Nucleus accumbens (tissue), 56 donors: ENCODE measurements at places on chromosomes 4 and X.
A peak's percentile ranks its signal among the peaks of the same experiment; 100 is the strongest.

- no peak for DNase-seq
Observed at GRCh38 chr4:118738090-118738489, 52.9 kb downstream of the METTL14 start.

GRCh38 chr4:54187148-54187547 lies 41.9 kb upstream of the PDGFRA start:
- DNase-seq = no peak

DNA sequence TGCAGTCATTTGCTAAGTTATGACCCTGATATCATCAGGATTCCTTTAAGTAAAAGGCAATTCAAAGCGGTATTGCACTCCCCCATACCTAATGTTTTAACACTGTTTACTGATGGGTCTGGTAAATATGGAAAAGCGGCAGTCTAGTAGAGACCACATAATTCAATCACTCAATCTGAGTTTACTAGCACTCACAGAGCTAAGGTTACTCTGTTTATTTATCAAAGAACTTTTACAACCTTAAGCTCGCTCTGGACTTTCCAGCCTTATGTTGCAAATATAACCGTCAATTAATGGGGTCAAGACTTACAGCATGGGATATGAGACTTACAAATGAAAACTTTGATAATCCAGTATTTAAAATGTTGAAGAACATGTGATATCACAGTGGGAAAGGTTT lies 124.5 kb upstream of the ZCCHC13 start:
- DNase-seq = no peak

DNA sequence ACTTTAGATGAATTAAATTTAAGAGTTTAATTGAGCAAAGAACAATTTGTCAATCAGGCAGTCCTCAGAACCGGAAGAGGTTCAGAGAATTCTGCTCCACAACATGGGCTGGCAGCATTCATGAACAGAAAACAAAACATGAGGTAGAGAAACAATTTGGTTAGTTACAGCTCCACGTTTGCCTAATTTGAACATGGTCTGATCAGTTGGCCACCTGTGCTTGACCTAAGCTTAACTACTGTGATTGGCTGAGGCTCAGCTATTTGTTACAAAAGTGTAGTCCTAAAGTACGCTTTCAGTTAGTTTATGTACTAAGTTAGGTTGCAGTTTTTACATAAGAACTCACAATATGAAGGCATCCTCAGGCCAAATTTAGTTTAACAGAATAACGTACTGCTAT lies 258.6 kb downstream of the ADAM29 start:
- no peak for DNase-seq

GRCh38 chr4:1087371-1087770 lies 26.0 kb downstream of the RNF212 start:
- no peak for DNase-seq

DNA sequence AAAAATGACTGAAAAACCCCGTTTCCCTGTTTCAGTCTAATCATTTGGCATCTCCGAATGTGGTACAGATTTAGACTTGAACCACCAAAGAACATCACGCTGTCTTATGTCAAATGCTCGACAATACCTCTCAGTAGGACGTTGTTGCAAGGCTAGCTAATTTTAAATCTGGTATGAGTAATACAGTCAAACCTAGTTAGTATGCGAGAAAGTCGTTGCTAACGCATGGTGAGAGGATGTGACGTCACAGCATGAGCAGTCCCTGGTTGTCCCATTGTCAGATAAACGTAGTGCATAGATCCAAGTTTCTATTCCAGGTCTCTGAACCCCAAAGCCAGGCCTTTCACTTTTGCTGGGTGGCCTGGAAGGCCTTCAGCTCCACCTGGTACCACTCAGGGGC lies 44.7 kb downstream of the SETD7 start:
- peak; percentile 27 for DNase-seq

- DNase-seq = no peak
Observed at GRCh38 chrX:105876658-105877057, 54.3 kb downstream of the NRK start.

DNA sequence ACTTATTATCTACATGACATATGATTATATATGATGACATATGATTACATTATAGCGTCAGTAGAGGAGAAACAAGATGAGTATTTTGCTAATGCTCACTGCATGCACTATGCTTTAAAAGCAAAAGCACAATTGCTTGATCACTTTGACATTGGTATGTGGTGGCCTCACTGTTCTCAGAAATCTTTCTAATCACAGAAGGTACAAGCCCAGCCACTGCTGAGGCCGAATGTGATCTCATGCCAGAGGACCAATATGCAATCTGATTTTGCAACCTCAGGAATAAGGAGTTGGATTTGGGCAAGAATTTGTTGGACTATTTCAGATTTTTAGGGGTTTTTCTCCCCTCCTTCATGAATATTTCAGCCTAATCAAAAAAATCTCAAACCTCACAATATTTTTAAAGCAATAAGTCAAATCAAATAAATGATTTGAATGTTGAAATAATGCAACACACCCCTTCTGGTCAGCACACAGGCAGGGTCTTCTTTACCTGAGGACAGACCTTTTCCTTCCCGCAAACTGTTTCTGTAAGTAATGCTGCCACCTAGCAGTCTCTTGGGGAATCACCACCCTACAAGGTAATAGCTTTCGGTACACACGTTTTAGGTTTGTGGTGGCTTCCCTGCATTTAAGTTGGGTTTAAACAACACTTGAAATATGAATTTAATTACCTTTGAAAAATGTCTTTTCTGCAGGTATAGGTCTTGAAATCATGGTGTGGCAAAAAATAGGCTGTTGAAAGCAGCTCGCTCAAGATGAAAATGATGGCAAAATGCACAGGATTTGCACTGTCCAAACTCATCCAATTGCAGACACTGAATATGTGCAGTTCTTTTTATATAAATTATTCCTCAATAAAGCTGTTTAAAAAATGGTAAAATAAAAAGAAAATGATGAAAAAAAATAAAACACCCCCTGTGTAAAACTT lies 4.8 kb upstream of the CXCL13 start:
- no peak for DNase-seq

DNA sequence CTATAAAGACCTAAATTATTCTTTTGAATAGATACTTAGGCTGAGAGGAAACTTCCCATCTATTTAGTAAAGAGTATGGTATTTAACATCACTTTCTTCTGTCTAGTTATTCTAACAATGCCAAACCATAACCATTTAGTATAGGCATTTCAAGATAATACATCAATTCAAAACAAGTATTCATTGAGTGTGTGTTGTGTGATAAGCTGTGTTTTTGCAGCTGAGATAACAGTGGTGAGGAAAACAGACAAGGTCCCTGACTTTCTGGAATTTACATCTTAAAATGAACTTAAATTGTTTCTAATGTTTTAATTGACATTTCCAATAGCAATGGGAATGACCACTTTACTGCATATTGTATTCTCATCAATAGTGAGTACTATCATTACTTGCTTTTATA lies 22.4 kb upstream of the TSPAN5 start:
- DNase-seq = no peak
